ENCODE measurements at places on chromosomes 7 and 10.
A peak's percentile ranks its signal among the peaks of the same experiment; 100 is the strongest.

DNA sequence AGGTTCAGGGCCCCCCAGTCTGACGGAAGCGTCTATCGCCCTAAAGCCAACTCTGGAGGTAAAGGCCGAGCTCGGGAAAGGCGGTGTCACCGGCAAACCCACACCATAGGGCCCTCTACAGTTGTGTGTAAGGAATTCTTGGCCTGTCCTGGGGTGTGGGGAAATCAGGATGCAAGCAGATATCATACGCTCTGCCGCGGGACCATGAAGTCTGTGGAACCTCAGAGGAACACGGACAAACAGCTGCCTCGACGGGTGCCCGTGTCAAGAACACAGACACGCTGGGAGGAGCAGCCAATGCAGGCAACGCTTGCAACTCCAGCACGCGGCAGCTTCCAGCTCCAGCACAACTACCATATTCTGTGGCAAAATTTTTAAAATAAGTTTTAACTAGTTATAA lies 157.9 kb downstream of the DIP2C start:
- no peak for DNase-seq

- DNase-seq: no peak
These were observed 60.9 kb downstream of the ABCC2 start for GRCh38 chr10:99843310-99843709.

DNA sequence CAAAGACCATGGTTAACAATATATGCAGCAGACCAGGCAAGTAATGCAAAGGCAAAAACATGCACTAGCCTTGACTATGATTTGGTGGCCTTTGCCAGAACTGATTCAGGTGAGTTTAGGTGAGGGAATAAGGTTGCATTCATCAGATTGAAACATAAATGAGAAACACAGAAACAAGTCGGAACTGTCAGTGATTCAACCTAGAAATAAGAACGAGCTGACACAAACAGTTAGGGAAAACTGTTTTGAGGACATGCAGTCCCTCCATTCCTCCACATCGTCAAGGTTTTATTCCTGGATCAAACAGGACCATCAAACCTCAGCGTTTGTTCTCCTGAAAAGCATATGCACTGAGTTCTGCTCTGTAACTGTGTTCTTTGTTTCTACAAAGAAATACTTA lies 1.8 kb downstream of the ZNF248 start:
- DNase-seq: no peak

- no peak for DNase-seq
These were observed 95.9 kb upstream of the RHOBTB1 start for GRCh38 chr10:61039868-61040267.

- peak; percentile 40 for DNase-seq
These were observed 88.1 kb downstream of the GSAP start for GRCh38 chr7:77327932-77328628.

GRCh38 chr10:89025453-89025852 lies 34.9 kb downstream of the FAS start:
- no peak for DNase-seq

GRCh38 chr7:46264646-46265045 lies 343.6 kb upstream of the IGFBP3 start:
- no peak for DNase-seq

DNA sequence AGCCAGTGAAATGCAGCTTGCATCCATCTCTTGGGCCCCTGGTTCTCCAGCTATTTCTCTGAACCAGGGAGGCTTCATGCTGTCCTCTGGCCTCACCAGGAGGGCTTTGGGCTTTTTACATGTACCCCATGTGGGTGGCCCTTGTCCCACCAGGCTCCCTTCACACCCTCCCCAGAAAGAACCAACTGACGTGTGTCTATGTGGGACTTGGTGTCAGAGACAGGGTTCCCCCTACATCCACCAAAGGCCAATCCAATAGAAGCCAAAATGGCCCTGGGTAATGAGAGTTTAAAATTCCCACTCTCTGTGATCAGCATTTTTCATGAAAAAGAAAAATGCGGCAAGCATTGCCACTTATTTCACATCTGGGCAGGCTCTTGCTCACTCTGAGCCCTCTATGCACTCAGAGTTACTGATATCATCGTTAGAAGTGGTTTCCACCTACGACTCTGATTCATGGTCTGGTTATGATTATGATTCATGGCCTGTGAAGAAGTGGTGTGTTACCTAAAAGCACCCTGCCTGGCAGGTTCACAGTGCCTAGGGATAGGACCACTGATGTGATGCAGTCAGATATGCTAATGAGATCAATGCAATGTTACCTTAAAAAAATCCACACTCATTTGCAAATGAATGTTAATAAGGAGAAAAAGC lies 133.5 kb downstream of the BUB3 start:
- DNase-seq: no peak

DNA sequence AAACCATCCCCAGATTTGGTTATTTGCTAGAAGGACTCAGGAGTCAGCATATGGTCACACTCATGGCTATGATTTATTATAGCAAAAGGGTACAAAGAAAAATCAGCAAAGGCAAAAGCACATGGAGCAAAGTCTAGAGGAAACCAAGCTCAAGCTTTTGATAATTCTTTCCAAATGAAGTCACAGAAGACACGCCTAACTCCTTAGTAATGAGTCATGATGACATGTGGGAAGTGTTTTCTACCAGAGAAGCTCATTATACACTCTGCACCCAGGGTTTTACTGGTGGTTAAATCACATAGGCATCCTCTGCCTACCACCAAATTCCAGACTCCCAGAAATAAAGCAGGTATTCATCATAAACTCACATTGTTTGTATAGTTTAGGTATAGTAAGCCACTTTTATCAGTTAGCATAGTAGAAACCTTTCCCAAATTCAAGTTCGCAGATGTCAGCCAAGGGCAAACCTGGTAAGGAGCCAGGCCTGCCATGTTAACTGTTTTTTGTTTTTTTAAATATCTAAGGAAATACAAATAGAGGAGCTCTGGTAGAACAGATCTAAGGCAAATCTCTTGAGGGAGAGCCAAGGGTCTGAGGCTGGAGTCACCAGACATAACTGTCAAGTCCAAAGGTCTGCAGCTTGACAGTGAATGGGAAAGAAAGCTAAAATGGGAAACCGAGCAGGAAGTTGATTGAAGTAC lies 15.4 kb upstream of the HIBADH start:
- DNase-seq: peak; percentile 78

DNA sequence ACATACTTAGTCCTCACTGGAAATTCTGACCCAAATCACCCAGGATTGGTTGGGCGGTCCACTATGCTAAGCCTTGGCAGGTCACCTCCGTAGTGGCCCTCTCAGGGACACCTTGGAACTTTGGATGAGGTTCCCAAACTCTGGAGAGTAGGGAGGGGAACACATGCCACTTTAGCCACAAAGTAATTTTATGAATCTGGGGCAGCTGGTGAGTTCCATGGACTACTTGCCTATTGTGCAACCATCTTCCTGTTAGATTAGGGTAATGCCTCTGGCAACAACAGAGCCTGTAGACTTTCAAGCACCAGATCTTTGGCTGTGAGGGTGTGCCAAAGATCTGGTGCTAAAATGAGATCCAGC lies 77.7 kb downstream of the ITGB8 start:
- no peak for DNase-seq

DNA sequence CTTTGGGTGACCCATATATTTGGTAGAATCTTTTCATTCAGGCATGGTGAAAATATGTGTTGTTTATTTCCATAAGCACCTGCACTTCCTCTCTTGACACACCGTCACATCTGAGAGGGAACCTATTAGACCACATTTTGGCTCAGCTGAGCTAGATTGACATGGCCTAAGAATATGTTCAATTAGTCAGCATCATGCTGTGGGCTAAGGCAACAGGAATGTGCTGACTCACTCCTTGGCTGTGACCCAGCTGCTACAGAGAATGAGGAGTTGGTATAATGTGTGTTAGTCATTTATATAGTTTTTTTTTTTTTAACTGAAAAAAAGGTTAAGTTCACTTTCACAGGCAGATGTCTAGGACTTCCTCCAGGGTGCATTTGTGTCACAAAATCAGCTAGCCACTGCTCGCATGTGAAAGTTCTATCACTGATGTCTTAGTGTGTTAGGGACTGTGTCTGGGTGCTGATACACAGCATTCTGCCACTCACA lies 180.6 kb downstream of the SEMA3E start:
- peak; percentile 99 for DNase-seq

DNA sequence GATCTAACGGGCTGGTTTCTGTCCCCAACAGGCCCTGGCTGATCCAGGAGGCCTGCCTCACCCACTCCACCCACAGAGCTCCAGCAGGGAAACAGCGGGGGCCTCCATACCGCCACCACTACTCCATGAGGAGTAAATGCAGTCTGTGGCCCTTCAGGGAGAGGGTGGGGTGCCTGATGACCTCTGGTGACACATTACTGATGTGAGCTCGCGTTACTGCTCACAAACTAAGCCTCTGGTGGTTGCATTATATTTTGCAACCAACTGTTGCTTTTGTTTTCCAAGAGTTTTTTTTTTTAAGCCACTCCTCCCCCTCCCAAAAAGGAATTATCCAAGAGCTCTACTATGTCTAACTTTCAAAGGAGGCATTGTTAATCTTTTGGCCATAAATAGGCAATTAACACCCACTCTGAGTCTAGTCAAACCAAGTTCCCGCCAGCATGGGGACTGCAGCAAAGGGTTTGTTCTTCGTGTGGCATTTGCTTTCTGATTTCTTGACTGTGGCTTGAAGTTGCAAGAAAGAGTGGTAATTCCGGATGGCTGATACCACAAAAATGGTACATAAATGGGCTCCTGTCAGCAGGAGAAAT lies 72.6 kb downstream of the FAM53B start:
- DNase-seq: no peak

DNA sequence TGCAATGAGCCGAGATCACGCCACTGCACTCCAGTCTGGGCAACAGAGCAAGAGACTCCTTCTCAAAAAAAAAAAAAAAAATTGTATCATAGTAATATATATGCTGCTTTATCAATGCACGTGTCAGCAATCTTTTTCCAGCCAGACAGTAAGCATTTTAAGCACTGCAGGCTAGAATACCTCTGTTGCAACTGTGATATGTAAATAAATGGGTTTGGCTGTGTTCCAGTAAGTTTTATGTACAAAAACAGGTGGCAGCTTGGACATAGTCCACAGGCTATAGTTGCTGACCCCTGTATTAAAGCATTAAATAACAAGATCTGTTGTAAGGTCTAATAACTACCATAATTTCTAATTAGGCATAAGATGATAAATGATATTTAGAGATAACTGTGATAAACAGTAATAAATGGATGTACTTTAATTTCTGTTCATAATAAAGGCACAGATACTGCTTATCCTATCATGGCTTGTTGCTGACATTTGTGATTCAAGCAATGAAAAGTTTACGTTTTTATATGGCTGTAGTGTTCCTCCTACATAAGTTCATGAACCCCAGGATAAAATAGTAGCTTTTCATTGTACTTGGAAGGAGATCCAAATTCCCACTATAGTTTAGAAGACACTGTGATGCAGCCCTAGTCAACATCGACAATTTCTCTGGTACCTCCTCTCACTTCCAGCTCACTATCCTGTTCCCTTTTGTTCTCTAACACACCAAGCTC lies 161.4 kb downstream of the ELMO1 start:
- peak; percentile 72 for DNase-seq

GRCh38 chr10:48525113-48525512 lies 79.8 kb downstream of the ARHGAP22 start:
- no peak for DNase-seq

DNA sequence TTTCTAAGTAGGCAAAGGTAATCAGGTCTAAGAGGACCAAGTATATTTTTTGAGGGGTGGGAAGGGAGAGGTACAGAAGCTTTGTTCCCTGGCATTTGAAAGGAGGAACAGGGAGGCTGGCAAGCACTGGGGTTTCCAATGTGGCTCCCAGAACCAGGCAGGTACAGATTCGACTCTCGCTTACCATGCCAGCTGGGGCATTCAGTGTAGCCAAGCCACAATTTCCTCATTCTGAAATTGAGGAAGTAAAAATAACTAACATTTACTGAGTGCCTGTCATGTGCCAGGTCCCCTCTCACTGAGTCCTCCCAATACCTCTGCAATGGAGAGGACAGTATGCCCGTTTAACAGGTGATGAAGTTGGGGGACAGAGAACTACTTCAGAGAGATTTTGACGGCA lies 45.9 kb upstream of the BET1 start:
- DNase-seq: no peak

DNA sequence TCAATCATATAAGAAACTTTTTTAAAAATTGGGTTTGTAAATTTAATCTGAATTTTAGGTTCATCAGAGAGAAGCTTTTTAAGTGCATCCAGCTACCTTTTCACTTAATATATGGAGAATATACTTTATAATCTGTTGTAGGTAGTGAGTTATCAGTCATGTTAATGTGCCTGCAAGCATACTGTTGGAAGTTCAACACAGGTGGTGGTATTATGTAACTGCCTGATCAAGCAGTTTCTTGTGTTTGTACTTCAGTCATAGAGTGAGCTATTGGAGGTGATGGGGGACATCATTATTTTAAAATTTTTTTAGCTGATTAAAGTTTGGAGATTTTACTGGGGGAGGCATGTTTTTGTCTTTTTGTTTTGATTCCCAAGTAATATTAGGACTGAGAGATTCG lies 2.5 kb downstream of the TNKS2 start:
- DNase-seq: no peak

- no peak for DNase-seq
These were observed 2.4 kb downstream of the CHST12 start for GRCh38 chr7:2405601-2406345.

DNA sequence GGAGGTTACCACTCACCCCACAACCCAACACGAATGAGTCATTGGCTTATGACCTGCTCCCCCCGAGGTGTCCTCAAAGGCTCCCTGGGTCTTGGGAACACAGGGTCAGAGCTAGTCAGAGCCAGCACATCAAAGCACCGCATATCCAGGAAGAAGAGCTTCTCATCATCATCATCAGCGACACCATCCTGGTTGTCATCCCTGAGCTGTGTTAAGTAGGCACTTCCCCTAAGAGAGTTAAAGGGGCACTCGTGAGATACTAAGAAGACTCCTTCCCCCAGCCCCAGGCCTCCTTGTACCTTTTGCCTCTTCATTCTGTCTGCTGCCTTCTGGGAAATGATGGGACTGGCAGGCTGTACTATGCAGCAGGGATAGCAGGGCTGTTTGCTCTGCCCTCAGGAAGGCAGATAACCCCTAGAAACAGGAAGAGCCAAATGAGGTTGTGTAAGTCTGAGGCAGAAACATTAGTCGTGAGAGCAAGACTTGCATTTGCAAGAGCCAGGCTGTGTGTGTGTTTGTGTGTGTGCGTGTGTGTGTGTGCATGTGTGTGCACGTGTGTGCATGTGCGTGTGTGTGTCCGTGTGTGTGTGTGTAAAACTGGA lies 11.1 kb upstream of the CPA1 start:
- DNase-seq: peak; percentile 72

- no peak for DNase-seq
These were observed 246 bp upstream of the WDFY4 start for GRCh38 chr10:48684463-48684791.

Data from endothelial cell of umbilical vein (primary cell).